ENCODE measurements at places on chromosomes 3 and 15.

GRCh38 chr3:130963878-130964277, 62.7 kb downstream of the ASTE1 start:
- DNase-seq: no peak

DNA sequence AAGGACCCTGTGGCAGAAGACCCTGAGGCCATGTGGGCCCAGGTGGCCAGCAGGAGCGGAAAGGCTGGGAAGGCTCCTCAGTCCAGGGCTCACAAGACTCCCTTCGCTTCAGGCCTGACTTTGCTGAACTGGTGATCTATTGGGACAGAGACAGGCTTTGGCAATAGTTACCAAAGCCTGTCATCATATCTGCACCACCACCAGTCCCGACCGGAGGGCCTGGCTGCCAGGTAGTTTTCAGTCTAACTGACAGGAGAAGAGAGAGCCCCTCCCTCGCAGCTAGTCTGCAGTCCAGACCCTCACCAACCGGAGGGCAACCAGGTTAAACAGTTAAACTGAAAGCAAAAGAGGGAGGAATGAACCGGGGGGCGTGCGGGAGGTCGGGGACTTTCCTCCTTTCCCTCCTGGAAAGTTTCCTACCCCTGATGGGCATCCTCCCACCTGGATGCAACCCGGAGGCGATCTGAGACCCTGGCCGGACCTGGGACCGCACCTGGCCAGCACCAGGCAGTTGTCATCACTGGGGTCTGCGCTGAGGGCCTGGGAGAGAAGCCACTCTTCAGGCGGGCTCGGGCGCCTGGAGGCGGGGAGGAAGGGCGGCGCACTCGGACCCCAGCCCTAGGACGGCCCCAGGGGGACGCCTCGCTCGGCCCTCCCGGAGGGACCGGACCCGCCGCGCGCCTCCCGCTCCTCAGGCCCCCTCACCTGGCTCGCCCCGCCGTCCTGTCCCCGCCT, 435 bp downstream of the RAB27A start:
- no peak for DNase-seq

DNA sequence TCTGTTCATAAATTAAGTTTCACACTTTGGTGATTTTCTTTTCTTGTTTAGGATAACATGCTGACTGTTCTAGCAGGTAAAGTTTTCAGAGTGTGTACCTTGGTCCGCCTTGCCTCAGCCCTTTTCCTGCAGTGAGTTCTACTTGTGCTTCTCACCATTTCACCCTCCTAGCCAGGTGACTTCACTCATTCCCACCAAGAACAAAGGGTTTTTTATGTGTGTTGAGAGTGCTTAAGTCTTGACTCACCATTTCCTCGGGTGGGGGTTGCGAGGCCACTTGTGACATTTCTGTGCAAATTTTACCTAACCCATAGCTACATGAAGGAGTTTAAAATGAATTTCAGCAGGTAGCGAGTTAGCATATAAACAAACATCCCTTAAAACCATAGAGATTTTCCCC, 81.4 kb downstream of the C3orf38 start:
- DNase-seq: peak; percentile 9

DNA sequence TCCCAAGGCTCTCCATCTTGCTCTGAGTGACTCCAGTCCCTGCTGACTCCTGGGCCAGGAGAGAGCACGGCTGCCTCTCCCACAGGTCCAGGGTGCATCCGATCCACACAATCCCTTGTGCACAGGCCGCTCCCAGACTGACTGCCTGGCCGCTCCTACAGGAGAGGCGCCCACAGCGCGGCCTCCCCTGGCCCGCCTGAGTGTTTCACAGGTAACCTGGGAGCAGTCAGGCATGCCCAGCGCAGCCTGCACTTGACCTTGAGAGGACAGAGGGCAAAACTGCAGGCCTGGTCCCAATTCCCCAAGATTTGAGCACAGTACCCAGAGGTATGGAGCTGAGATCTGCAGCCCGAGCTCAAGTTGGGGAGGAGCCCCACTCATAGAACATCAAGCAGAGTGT, 490.2 kb downstream of the CNTN6 start:
- DNase-seq: no peak

DNA sequence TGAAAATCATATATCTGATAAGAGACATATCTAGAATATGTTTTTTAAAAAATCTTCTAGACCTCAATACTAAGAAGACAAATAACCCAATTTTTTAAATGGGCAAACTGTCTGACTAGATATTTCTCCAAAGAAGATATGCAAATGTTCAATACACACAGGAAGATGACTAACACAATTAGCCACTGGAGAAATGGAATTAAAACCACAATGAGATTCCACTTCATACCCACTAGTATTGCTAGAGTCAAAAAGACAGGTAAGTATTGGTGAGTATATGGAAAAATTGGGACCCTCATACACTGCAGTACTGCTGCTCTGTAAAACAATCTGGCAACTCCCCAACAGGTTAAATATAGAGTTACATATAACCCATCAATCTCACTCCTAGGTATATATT, 33.1 kb upstream of the TOPAZ1 start:
- DNase-seq: no peak

DNA sequence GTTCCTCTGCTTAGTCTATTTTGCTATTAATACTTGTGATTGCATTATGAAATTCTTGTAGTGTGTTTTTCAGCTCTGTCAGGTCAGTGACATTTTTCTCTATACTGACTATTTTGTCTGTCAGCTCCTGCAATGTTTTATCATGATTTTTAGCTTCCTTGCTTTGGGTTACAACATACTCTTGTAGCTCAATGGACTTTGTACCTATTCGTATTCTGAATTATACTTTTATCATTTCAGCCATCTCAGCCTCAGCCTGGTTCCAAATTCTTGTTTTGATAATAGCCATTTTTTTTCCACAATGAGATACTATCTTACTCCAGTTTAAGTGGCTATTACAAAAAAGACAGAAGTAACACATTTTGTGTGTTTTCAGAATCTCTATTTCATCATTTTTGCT, 204.2 kb upstream of the ONECUT1 start:
- no peak for DNase-seq

- DNase-seq: no peak
Observed at GRCh38 chr3:17481116-17481515, 261.3 kb downstream of the TBC1D5 start.

GRCh38 chr3:129971351-129972052, 3.0 kb upstream of the TRH start:
- DNase-seq: peak; percentile 38

- no peak for DNase-seq
Observed at GRCh38 chr3:141928631-141929270, 52.3 kb downstream of the ATP1B3 start.

DNA sequence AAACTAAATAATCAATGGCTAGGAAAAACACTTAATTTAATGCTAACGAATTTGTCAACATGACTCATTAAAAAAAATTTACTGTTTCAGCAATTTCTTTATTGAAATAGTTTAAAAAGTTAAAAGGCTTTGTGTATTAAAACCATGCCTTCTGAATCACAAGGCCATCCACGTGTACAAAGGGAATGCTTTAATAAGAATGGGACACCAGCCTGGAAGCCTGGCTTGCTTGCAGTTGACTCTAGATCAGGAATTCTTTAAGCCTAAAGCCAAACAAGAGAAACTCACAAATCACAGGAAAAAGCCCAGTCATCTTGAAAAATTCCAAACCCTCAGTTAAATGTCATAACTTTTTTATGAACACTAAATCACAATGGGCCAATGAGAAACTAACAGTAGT, 137.6 kb downstream of the PEAK1 start:
- peak; percentile 20 for DNase-seq

DNA sequence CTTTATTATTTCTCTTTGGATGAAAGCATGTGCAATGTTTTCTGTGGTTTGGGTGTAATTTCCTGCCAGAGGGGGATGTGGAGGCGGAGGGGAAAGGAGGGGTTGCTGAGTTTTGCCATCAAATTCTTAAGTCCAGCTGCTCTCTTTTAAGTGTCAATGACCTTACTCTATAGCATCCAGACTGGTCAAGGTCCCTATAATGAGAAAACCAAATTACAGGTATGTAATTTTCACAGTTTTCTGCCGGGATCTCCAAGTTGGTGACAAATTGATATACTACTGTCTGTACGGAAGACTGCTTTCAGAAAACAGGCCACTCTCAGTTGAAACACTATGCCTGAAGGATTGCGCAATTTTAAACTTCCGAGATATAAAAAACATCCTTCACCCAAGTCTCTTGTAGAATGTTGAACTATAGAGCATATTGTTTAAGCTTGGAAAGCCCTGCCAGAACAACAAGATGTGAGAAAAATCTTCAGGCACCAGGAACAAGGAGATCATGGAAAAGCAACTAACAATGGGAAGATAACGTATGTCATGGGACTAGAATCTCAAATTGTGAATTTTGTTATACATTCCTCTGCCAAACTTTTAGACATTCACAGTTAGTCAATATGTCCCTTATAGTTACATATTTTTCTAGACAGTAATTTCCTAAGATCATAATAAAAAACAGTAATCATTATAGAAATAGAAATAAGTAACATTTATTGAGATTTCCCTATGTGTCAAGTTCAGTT, 300.7 kb upstream of the SATB1 start:
- no peak for DNase-seq

DNA sequence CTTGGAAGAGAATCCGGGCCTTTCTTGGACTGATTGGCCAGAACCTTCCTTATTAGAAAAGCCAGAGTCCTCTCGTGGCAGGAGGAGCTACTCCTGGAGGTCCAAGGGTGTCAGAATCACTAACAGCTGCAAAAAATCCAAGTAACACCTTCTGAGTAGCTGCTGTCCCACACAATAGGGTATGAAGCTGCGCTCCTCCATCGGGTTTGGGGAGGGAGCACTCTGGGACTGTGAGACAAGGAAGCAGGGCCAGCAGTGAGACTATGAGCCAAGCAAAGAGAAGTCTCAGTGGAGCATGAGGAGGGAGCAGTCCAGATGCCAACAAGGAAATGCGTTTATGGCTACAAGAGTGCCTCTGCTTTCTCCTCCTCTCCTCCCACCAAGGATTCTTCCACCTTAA, 21.7 kb downstream of the SEMA3G start:
- no peak for DNase-seq

GRCh38 chr15:40328751-40329150, 5.3 kb downstream of the INAFM2 start:
- no peak for DNase-seq

DNA sequence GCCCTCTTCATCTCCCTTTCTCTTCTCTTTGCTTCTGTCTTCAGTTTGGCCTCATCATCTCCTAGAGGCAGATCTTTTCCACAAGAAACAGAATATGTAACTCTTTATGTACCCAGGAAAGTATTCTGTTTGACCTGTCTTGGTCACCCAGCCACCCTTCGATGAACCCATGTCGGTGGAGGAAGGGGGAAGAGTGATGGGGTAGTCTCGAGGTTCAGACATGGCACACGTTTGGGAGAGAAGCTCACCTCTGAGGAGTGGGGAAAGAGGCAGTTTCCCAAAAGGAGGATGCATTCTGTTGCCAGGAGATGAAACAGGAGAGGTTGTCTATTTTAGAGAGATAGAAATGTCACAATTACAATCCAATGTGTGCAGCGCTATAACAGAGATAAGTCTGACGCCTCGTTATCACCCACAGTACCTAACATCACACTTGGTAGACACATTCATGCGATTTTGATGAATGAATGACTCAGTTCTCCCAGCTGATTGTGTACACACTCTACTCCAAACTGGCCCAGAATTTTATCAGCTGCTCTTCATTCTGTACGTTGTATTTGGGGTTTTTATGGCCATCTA, 722 bp upstream of the CCDC50 start:
- DNase-seq: no peak

Measured in iPS DF 19.7 (cell line).